T follicular helper cell (primary cell): ENCODE measurements at places on chromosomes 7 and 10.

GRCh38 chr10:14016931-14017333, 313.8 kb downstream of the FRMD4A start:
- DNase-seq = no peak

GRCh38 chr7:1856161-1856887, 186.2 kb downstream of the ELFN1 start:
- no peak for DNase-seq

- no peak for DNase-seq
Measured at GRCh38 chr7:80088705-80089104, 45.9 kb upstream of the GNAI1 start.

GRCh38 chr10:90269699-90270098, 568.3 kb downstream of the KIF20B start:
- no peak for DNase-seq

- no peak for DNase-seq
Measured at GRCh38 chr7:149459201-149459539, 1.7 kb downstream of the ZNF777 start.

- DNase-seq = no peak
Measured at GRCh38 chr7:39721919-39722597, 98.7 kb downstream of the RALA start.

DNA sequence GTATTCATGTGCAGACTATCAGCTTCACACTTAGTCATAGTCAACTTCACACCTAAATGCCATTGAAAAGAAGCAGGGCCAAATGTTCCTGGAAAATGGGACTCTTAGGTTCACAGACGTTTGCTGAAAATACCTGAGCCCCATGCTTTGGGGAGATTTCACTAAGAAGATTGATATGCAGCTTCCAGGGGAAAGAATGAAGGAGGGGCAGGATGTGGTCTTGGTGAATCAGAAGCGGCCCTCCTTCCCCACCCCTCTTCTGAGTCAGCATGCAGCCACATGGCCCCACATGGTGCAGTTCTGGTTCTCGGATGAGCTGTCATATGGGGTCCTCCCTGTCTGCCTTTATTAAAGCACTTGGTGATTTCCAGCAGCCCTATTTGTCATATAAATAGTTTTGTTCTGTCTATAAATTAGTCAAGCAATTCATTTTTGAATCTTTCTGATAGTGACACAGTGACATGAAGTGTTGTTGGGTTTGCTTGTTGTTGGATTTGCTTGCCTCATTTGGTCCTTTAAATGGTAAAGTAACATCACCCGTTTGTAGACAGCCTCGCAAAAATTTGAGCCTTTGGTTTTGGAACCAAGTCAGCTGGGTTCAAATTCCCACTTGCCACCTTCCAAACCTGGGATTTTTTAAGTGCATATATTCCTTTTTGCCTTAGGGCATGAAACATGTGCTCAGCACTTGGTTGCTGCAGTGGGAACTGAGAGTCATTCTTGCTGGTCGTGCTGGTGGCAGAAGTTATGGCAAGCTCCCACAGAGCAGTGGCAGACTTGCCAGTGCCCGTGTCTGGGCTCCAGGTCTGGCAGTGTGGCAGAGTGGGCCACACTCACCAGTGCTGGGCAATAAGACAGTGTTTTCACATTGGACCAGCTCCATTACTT, 68.1 kb upstream of the CDK6 start:
- peak; percentile 42 for DNase-seq

GRCh38 chr10:91632671-91633550, at the start of gene PPP1R3C:
TSS of gene PPP1R3C (minus strand) at chr10:91633071. CDS start at chr10:91632969, 102 bp downstream.
- DNase-seq = peak; percentile 6

GRCh38 chr10:7412237-7412927, 1.5 kb upstream of the SFMBT2 start:
- no peak for DNase-seq

DNA sequence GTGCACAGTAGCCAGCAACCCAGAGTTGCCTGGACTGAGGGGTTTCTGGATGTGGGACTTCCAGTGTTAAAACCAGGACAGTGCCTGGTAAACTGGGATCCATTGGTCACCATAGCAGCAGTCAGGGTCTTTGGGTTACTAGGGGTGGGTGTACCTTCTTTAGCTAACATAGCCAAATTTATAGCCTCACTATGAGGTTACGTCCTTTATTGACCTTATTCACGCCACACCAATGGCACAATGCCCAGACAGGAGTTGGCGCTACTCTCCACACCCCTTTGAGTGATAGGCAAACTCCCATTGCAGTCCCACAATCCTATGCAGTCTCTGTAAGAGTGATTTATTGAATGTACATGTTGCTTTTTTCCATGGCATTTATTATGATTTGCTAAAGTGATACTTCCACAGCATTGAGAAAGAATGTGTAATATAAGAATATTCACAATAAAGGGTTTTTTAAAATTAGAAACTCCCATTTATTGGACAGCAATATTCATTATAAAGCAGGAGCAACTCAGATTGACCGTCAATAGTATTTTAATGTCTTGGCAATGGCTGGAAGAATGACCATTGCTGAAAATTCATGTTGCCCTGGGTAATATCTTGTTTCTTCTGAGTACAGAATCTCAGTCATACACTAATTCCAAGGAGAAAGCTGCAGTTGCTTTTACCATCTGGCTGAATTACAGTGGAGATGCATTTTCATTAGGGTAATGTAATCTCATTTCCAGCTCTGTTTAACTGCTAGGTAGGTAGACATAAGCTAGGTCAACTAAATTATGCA, 26.1 kb downstream of the IFIT5 start:
- no peak for DNase-seq

DNA sequence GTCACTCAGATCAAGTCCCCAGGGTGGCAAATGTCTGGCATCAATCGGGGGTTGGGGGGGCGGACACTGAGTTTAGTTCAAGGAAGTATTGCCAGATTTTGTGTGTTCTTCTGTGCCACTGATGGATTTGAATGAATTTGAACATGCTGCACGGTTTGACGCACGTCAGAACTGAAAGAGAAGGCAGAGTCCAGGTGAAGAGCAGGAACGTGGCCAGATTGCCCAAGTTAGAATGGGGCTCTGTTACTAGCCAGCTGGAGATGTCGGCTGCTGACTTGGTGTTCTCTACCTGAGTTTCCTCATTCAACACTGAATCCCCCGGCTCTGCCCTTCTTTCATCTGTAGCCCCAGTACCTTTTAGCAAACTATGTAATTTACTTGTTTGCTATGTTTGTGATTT, 180.2 kb downstream of the PRKCQ start:
- no peak for DNase-seq

- DNase-seq = no peak
Measured at GRCh38 chr7:150451833-150452461, 1.5 kb downstream of the GIMAP8 start.

- no peak for DNase-seq
Measured at GRCh38 chr10:29648114-29648982, 13.6 kb upstream of the SVIL start.

- DNase-seq = no peak
Measured at GRCh38 chr10:97539523-97540200, 32.9 kb upstream of the ANKRD2 start.

DNA sequence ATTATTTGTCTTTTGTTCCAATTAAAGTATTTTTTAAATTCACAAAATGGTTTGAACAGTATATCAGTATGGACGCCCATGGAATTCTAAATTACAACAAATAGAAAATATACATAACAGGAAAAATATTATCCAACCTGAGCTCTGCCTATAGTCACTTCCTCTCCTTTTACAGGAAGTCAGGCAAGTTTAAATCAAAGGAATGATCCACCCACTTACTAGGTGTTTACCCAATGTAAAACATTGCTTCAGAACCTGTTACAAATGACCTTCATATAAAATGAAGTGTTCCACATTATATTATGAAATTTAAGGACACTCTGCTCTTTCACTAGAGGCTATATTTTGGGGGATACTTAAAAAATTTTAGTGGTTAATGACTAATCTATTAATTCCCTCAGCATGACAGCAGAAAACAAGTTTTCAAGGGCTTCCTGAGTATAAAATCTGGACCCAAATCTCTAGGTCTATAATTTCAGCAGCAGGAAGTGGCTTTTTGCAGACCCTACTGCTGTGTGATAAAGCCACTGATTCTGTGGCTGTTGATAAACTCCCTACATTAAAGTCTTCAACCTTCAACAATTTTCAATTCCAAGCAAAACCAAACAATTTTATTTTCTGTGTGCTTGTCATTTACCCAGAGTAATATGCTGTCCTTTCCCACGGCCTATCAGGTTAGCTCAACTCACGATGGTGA, 722.6 kb downstream of the GATA3 start:
- DNase-seq = no peak

DNA sequence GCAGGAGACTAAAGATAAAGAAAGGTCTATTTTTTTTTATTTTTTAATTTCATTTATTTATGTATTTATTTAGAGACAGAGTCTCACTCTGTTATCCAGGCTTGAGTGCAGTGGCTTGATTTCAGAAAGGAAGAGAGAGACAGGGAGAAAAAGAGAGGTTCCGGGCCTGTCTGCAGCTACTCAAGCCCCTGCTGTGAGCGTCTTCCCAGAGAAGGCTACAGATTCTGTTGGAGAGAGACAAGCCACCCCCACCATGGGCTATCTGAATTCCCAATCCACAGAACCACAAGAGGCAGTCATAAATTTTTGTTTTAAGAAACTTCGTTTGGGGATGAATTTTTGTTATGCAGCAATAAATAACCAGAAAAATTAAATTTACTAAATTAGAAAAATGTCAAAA, 68.1 kb downstream of the CALN1 start:
- DNase-seq = no peak

DNA sequence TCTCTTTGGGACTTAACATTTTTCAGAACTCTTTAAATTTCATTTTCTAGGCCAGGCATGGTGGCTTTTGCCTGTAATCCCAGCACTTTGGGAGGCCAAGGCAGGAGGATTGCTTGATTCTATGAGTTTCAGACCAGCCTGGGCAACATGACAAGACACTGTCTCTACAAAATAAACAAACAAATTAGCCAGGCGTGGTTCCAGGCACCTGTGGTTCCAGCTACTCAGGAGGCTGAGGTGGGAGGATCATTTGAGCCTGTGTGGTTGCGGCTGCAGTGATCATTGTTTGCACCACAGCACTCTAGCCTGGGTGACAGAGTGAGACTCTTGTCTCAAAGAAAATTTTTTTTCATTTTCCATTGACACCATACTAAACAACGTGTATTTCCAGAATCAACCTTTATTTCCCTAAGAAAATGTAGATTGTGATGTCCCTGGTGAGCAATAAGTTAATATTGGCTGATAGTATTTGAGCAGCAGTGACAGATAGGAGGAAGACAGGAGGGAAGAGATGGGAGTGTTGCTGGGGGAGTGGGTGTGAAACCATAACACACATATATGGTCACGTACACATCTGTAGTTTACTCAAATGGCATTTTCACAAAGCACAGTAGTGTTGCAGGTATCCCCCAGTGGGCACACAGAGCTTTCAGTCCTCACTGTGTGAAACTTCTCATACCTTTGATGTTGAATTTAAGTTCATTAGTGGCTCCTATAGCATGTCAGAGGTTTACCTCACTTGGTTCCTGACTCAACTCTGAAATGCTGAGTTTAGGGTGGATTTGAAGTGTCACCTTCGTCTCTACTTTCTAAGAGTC, 205.6 kb downstream of the AUTS2 start:
- DNase-seq = no peak

DNA sequence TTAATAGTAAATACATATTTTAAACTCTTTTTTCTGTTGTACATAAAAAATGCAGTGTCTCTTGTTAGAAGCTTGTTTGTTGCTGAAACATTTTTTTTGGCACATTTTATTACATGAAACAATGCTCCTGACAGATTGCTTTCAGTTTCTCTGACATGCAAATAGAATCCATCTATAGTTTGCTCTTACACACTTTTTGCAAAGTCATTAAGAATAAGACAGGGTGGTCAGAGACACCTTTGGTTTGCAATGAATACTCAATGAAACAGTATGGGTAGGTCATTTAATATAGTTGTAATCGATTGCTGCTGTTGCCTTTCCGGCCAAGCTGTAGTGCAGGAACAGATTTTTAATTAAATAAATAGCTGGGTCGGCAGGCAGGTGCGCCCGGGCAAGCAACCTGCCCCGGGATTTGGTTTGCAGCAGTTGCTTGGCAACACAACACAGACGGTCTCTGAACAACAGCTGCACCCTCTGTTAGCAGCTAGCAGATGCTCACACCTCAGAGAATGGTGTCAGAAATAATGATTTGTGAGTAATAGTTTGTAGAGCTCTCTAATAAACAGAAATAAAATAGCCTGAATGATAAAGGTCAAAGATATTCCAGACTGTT, 115.7 kb upstream of the CACNA2D1 start:
- no peak for DNase-seq

DNA sequence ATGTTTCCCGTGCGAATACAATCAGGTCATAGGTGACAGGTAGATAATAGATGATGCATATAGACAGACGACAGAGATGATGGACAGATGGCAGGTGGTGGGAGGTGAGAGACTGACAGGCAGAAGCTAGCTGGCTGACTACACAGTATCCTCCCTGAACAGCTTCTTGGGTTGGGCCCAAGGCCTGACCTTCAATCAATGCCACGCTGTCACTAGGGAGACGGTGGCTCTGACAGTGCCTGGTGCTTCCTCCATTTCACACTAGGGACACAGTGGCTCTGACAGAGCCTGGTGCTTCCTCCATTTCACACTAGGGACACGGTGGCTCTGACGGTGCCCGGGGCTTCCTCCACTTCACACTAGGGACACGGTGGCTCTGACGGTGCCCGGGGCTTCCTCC, 200.1 kb downstream of the DIP2C start:
- no peak for DNase-seq

DNA sequence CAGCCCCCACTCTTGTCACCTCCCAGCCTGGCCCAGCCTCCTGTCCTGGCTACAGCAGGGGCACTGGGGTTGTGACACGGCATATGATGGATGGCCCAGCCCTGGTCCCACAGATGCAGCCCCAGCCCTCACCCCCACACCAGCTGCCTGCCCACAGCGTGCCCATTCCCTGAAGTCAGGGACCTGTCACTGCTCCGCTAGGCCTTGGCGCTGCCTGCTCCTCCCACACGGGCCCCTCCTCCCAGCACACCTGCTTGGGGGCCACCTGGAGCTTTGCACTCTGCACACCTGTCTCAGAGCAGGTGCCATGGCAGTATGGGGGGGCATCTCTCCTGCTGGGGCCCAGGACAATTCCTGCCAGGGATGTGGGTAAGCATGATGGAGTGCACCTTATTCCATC, 3.5 kb downstream of the GCK start:
- DNase-seq = no peak

GRCh38 chr10:94149702-94150101, 156.0 kb downstream of the PLCE1 start:
- no peak for DNase-seq

GRCh38 chr10:11548768-11549099, 62.7 kb downstream of the USP6NL start:
- DNase-seq = no peak

- DNase-seq = no peak
Measured at GRCh38 chr10:101923256-101923655, 79.7 kb upstream of the KCNIP2 start.

DNA sequence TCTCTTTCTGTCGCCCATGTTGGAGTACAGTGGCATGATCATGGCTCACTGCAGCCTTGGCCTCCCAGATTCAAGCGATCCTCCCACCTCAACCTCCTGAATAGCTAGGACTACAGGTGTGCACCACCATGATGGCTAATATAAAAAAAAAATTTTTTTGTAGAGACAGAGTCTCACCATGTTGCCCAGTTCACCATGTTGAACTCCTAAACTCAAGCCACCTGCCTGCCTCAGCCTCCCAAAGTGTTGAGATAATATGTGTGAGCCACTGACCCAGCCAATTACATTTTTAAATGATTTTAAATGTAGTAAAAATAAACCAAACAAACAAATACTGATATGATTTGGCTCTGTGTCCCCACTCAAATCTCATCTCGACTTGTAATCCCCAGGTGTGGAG, 101.7 kb upstream of the LEP start:
- no peak for DNase-seq

- DNase-seq = no peak
Measured at GRCh38 chr10:102436312-102436711, 3.9 kb upstream of the CUEDC2 start.
